ENCODE measurements at places on chromosomes 1 and 21.

DNA sequence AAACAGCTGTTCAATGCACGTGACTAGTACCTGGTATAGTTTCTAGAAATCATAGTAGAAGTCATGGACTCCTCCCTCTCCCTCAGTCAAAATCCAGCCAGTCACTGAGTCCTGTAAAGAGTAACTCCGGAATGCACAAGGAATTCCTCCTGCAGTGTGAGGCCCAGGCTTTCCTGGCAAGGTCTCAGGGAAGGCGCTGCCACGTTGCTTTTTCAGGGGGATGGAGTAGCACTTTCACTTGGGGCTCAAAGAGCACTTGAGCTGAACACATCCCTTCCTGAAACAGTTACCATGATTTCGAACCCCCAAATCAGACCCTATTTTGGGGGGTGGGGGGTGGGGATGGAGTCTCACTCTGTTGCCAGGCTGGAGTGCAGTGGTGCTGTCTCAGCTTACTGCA is 26.4 kb upstream of the LRRC8D start:
- DNase-seq = no peak

GRCh38 chr1:201260236-201260590 is 23.1 kb upstream of the PKP1 start:
- no peak for DNase-seq

DNA sequence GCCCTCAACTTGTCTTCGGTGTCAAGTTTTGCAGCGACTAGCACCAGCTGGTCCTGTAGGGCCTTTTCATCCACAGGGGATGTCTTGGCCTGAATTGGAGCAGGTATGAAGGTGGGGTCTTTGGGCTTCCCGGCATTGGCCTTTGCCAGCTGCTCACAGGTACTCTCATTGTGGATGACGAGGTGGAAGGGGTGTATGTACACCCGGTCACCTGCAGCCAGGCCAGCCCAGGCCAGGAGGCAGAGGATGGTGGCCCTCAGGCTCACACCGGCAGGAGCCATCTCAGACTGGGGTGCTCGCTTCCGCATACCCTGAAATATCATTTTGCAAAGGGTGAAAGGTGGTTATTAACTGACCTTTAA is 3.4 kb downstream of the AGT start:
- no peak for DNase-seq

- no peak for DNase-seq
These were observed 3.0 kb downstream of the FMO1 start for GRCh38 chr1:171251042-171251951.

GRCh38 chr1:60129911-60130310 is 56.3 kb upstream of the C1orf87 start:
- no peak for DNase-seq

GRCh38 chr1:156082309-156083091 is at the start of gene MEX3A:
Gene MEX3A (minus strand): TSS chr1:156082465. CDS start chr1:156081998, 467 bp downstream.
- DNase-seq = peak; percentile 17

- DNase-seq = no peak
These were observed 53.0 kb upstream of the ADORA3 start for GRCh38 chr1:111556325-111557037.

DNA sequence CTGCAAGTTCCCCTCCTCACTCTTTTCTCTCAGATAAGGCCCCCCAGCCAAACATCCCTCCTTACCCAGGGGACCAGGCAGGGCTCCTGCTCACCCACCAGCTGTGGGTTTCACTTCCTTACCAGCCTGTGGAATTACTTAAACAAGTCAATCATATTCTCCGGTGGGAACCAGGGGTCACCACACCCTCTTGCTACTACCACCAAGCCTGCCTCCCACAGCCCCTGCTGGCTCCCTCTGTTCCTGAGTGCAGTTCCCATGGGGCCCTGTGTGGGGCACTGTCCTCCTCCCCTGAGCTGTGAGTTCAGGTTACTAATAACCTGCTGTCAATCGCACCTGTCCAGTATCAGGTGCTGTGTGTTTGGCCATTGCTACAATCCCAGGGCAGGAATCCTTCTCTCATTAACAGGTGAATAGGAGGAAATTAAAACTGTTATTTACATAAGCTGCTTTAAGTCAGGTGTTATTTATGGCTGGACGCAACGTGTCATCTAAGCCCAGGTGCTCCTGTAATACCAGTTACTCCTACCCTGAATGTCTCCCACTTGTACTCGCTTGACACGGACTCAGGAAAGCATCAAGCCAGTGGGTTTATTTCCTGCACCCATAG is 53.1 kb upstream of the LBR start:
- no peak for DNase-seq

GRCh38 chr1:44985747-44986359 is 542 bp downstream of the EIF2B3 start:
- DNase-seq = no peak

- no peak for DNase-seq
These were observed 9.2 kb downstream of the PHGDH start for GRCh38 chr1:119720866-119721440.

DNA sequence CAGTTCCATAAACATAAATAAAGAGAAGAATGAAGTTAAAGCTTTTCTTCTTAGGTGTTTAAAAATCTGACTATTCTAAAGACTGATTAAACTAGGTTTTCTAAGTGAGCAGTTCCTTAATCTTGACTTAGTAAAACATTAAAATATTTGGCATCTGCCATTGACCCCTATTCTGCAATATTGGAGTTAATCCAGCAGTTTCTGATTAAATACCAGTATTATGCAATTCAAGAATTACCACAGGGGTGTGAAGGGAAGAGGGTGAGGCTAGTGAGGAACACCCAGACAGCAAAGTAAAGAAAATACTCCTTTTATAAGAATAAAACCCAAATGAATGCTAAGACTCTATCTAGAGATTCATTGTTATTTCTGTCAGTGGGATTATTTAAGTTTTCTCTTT is 40.9 kb downstream of the CLIC4 start:
- DNase-seq = no peak

Measured in cerebellar nuclear complex (tissue), 1 donor.